Psoas muscle (tissue), 8 donors: ENCODE measurements at places on chromosomes 12 and 14. TPM values are rescaled to one million over a fixed set of nuclear protein-coding genes. Genes with fewer than 3 reads are reported as not detected.

BDKRB2 gene
- total RNA-seq = 0.30 TPM

ALX1 gene
- total RNA-seq = not detected

EFS gene
- 2.5 TPM for total RNA-seq

ADCY4 gene
- 13.9 TPM for total RNA-seq

P2RX4 gene
- total RNA-seq = 3.4 TPM
